Stimulated activated naive CD4-positive, alpha-beta T cell treated with Interleukin-2 at 50 U/mL for 16 hours (primary cell): ENCODE measurements at places on chromosomes 7 and 10.

GRCh38 chr10:126533644-126534043 is 136.8 kb downstream of the C10orf90 start:
- DNase-seq = no peak

GRCh38 chr7:156947120-156947843 is 2.2 kb upstream of the NOM1 start:
- DNase-seq = no peak

DNA sequence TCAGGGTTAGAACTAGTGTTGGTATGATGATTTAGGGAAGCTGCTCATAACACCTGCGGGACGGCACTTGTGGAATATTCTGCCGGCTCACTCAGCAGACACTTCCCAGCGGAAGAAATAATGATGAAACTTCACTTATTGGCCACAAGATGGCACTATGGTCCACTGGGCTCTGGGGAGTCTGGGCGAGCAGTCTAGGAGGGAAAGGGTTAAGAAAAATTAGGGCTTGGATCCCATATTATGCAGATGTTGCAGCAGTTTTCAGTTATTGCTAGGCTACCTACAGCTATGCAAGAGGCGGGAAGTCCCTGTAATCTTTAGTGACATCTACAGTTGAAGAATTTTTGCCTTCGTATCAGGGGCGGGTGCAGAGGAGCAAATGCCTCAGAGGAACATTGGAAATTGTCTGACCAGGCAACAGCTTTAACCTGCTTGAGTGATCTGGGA is 238.7 kb upstream of the PRSS58 start:
- DNase-seq = no peak

DNA sequence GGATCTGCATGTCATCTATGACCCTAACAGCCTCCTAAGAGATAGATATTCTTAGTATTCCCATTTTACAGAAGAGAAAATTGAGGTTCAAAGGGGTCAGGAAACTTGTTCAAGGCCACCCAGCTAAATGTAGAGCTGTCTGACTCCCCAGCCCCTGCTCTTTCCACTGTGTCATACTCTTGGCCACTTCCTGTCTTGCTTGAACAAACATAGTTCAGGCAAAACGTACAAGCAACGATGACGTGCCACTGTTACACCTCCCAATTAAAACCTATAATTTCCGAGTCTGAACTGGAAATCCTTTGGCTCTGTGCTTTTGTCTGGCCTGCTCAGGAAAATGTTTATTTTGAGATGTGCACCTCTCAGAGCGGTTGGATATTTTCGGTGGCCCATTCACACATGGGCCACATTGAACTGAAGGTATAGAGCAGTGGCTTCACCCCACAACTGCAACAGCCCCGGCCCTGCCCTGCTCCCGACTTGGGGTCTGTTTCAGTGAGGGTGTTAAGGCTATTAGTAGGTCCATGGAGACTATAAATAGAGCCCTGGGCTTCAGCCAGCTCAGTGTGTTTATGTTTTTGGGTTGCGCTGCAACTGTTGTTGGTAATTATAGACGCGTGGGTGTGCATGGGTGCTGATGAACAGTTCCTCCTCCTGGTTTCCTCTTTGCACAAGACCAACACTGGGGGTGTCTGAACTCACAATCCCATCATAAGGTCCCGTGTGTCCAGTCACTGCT is 172.3 kb upstream of the ADO start:
- DNase-seq = peak; percentile 34

DNA sequence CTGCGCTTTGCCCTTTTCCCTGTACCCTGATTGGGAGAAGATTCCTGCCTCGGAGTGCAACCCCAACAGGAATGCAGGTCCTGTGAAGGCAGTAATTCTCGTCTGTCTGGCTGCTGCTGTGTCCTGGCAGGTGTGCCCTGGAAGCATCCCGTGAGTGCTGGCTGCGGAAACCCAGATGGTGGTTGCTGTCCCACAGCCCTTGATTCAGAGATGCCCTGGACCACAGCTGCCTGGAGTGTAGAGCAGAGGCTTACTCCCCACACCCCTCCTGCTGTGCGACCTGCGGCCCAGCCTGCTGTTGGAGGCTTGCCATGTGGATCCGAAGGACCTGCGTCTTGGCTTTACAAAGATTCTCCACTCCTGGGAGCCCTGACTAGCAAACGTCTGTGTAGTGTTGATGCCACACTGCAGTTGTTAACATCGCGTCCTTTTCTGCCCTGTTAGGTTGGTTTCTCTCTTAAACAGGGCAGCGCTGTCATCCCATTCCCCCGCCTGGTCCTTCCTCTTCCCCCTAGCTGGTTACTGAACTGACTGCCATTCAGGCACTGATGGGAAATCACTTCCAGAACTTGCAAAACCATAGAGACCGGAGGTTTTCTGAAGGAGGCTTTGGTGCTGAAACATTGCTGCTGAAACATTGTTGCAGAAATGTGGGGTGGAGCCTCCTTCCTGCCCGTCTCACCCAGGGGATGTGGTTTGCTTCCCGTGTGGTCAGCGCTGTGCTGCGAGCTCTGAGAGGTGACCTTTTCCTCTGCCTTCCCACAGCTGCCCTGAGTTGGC is 53.3 kb downstream of the DNAJB6 start:
- DNase-seq = peak; percentile 14

GRCh38 chr10:62815381-62816075 is 638 bp downstream of the EGR2 start:
- peak; percentile 37 for DNase-seq
